Activated CD8-positive, alpha-beta memory T cell treated with anti-CD3 and anti-CD28 coated beads, Interleukin-2, amount 50 U/mL, for 48 hours (primary cell): ENCODE measurements at places on chromosomes 11 and 22.

DNA sequence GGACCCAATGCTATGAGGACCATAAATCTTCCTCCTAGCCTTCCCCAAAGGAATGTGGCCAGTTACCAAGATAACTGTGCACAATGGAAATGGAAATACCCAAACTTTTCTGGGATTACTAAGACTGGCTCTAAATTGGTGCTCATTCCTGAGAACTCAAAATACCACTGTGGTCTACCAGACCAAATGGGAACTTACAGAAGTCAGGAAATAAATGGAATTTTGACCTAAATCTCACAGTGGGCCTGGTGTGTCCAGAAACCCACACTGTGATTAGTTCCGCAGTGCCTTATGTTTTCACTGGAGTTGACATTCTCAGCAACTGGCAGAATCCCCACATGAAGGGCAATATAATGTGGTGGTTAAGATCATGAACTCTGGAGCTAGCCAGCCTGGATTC lies 99.4 kb upstream of the ZC3H12C start:
- no peak for DNase-seq

- no peak for DNase-seq
Measured at GRCh38 chr11:95736355-95736754, 53.2 kb downstream of the FAM76B start.

GRCh38 chr11:17736930-17737817 lies 2.6 kb downstream of the KCNC1 start:
- no peak for DNase-seq

DNA sequence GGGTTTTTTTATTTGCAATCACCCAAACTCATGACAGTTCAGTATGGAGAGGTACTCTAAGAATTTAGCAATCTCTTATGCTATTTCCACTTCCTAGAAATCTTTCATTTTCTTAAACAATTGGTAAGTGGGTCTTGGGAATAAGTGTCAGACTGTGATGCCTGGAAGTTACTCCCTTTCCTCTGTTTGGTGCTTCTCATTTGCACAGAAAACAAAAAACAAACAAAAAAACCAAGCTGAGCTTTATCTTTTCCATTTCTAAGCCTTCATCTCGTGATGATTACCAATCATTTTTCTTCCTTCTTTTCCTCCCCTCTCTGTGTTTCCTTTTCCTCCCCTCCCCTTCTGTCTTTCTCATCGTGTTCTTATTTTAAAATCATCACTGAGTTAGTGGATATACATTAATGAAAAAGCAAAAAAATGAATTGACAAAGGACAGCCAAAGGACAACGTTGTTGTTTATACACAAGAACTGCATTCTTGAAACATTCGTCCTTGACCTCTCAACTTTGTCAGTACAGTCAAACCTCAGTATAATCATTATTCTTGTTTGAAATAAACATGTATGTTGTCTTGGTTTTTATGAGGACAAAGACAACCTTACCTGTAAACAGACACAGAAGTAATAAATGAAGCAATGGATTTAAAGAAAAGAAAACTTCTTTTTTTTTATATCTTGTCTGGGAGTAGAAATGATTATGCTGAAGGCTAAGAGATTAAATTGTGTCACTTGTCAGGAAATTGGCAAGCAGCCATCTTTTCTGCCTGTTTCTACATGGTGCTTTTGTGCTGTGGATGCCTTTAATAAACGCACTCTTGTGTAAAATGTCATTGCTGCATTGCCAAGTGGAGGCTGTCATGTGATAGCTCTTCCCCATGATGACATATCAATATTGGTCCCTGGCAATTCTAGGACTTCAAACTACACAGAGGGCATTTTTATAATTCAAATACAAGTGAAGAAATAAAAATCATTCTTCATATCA lies 803.2 kb upstream of the CCDC90B start:
- DNase-seq: no peak

- DNase-seq: no peak
Measured at GRCh38 chr11:19301361-19301760, 60.6 kb upstream of the E2F8 start.
